ENCODE measurements at places on chromosomes 11 and 22. TPM values are rescaled to one million over a fixed set of nuclear protein-coding genes. Genes with fewer than 3 reads are reported as not detected.

The PRR5L gene
- polyA plus RNA-seq: 0.52 TPM

- DNase-seq: no peak
Measured at GRCh38 chr11:63879598-63880402, 37.2 kb downstream of the RCOR2 start.

The NCF4 gene
- polyA plus RNA-seq: 3.6 TPM

The SLC25A18 gene
- polyA plus RNA-seq: 2.0 TPM
